ENCODE measurements at places on chromosomes 7 and 10. TPM values are rescaled to one million over a fixed set of nuclear protein-coding genes. Genes with fewer than 3 reads are reported as not detected.

The FAM25G gene
- total RNA-seq, result not detected

The ICA1 gene
- total RNA-seq, result 11.3 TPM

The CDH23 gene
- 5.6 TPM for total RNA-seq

The SGCE gene
- total RNA-seq, result 1.5 TPM

The MSMB gene
- not detected for total RNA-seq

The LRRN3 gene
- 1.7 TPM for total RNA-seq

The RPEL1 gene
- not detected for total RNA-seq

The IDI2 gene
- not detected for total RNA-seq

- DNase-seq, result no peak
Observed at GRCh38 chr10:45505311-45505710, 131.3 kb downstream of the ALOX5 start.

GRCh38 chr7:133698127-133698526 is 429.0 kb upstream of the LRGUK start:
- no peak for DNase-seq

GRCh38 chr7:47181746-47182361 is 400.1 kb downstream of the TNS3 start:
- DNase-seq, result no peak

- DNase-seq, result no peak
Observed at GRCh38 chr7:132541656-132542055, 34.6 kb downstream of the PLXNA4 start.

GRCh38 chr10:5283305-5284158 is 81.2 kb upstream of the UCN3 start:
- DNase-seq, result peak; percentile 52

GRCh38 chr10:29646960-29647461 is 12.2 kb upstream of the SVIL start:
- DNase-seq, result no peak

- no peak for DNase-seq
Observed at GRCh38 chr10:34766811-34767494, 48.1 kb downstream of the PARD3 start.

- peak; percentile 35 for DNase-seq
Observed at GRCh38 chr7:120981888-120982615, 6.5 kb upstream of the CPED1 start.

DNA sequence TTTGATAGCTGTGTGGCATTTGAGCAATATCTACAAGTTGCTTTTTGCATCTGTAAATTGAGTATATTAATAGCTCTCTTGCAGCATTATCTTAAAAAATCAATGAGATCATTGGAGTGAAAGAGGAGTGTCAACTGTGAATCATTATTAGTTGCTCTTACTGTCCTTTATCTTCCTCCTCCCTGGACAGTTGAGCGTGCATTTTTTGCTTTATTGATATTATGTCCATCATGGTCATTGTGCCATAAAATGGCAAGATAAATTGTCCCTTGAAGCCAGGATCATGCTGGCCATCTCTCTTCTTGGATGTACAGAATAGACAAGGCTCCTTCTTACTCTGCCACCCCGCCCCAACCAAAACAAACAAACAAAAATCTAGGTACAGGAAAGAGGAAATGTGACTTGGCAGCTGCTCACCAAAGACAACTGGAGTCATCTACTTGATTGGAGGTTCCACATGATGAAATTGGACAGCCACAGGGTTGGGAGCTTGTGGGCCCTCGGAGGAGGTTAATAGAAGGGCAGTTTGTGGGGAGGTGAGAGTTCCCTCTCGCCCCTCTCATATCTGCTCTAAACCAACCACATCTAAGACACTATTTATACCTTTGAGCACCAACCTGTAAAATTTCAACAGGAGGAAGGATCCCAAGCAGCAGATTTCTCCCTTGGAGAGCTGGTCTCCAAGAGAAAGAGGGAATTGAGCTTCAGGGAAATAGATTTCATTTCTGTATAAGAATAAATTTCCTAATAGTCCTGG is 252.7 kb downstream of the SKIDA1 start:
- no peak for DNase-seq

DNA sequence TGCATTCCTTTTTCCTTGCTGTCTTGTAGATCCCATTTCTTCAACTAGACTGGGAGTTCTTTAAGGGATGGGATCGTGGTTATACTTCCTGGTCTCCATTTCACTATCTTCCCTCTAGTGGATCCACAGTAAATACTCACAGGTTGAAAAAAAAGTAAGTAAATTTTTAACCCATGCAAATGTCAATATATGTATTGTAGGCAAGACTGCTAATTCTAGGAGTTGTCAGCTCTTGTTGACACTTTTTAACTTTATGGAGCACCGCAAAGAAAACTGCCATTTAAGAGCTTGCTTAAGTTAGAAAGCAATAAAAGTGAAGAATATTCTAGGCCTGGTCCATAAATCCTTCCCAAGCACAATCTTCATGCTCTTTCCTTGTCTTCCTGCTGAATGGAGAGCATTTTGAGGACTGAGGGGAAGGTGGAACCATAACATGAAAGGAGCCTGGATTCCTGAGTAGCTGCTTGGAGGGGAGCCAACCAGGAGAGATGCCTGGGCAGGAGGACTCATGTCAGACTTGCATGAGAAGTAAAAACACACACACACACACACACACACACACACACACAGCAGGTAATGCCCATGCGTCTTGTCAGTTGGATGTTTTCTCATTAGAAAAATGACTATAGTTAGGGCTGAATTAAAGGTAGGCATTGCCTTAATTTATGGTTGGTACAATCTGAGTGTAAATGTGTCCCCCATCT is 32.2 kb downstream of the VWA2 start:
- no peak for DNase-seq

- DNase-seq, result no peak
Observed at GRCh38 chr10:95698415-95698814, 4.7 kb upstream of the TCTN3 start.

DNA sequence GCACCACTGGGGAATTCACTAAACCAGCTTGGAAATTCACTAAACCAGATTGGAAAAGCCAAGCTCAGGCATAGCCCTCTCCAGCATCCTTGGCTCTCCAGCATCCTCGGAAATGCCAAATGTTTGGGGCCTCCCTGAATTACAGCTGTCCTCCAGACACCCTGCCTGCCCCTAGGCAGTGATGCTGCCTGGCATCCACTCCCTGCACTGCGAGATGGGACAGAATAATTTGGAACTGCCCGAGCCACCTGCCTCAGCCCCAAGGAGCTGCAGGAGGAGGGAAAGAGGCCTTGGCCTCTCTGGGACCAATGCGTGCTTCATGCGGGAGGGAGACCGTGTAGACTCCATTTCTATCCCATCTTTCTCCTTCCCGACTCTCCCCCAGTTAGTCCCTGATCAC is 64.3 kb downstream of the INSIG1 start:
- no peak for DNase-seq

All from CD4-positive, CD25-positive, alpha-beta regulatory T cell (primary cell).